ENCODE measurements at places on chromosomes 13 and 19. TPM values are rescaled to one million over a fixed set of nuclear protein-coding genes. Genes with fewer than 3 reads are reported as not detected.

The RUVBL2 gene
- polyA plus RNA-seq, result 80.7 TPM

The NLRP9 gene
- polyA plus RNA-seq, result not detected

The LSR gene
- polyA plus RNA-seq, result 60.0 TPM

The ZNF813 gene
- polyA plus RNA-seq, result 1.2 TPM

The LRCH1 gene
- polyA plus RNA-seq, result 8.4 TPM

The PEPD gene
- 78.3 TPM for polyA plus RNA-seq

DNA sequence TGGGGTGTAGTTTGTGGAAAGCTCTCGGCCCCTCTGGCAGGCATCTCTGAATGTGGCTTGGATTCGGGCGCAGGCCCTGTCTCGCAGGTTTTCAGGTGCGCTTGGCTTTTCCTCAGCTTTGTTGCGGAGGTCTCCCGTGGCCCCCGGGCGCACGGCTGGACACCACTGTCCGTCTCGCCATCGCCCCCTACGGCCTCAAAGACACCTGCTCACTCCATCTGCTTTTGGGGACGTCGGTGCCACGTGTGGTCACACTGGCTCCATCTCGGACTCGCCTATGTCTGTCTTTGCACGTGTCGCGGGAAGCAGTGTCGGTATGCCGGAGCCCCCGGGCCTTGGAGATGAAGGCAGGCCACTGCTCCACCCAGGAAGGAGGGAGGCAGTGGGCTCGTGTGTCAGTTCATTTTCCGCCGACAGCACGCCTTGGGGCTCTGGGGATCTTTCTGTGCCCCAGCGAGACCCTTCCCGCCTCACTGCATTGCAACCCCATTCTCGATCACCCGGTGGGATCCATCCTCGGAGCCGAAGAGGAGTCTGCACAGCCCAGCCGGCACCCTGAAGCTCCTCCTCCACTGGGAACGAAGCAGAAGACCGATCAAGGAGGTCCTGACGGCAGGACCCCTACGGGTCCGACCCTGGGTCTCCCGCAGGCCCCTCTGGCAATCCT, 42.1 kb downstream of the ZNF146 start:
- no peak for DNase-seq
- H3K27me3 ChIP-seq, result no peaks in the 10 kb centered on the region
- peak overlapping the region; percentile 25 for H3K4me3 ChIP-seq
- H3K4me1 ChIP-seq, result peaks cover 3% of the 10 kb centered on the region

GRCh38 chr13:39345982-39346381, 257.0 kb downstream of the LHFPL6 start:
- H3K36me3 ChIP-seq, result no peaks in the 10 kb centered on the region
- H3K4me1 ChIP-seq, result no peaks in the 10 kb centered on the region
- no peak for DNase-seq
- no peak overlapping the region for H3K27ac ChIP-seq

- DNase-seq, result peak; percentile 18
- no peaks in the 10 kb centered on the region for H3K36me3 ChIP-seq
- H3K27ac ChIP-seq, result no peak overlapping the region
- no peak overlapping the region for H3K4me3 ChIP-seq
- H3K27me3 ChIP-seq, result peaks cover 16% of the 10 kb centered on the region
Measured at GRCh38 chr13:27977476-27978300, 8.6 kb upstream of the CDX2 start.

DNA sequence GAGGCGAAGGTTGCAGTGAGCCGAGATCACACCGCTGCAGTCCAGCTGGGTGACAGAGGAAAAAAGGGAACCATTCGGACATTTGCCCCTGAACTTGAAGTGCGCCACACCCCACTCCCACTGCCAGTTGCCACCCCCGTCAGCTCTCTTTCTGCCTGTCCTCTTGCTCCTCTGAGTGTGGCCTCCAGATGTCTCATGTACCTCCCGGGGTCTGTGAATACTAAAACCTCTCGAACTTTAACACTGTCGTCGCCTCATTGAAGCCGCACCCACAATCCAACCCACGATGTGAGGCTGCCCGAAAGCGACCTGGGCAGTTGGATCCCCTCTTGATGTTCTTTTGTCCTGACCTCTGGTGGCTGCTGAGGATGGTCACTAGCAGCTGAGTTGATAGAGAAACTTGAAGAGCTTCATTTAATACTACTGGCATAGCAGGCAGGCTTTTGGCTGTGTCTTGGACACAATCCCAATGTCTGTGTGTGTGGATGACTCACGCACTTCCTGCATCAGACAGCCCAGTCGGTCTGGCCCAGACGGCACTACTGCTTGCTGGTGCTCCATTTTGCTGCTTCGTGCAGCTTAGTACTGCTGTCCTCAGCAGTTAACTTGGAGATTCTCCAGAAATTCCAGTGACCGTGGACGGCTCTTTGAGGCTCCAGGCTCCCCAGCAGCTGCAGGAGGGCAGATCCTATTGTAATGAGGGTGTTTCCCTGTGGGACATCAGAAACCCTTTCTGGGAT, 4.2 kb downstream of the FPR3 start:
- H3K4me1 ChIP-seq, result peaks cover 40% of the 10 kb centered on the region
- no peak overlapping the region for H3K4me3 ChIP-seq
- no peaks in the 10 kb centered on the region for H3K27me3 ChIP-seq

DNA sequence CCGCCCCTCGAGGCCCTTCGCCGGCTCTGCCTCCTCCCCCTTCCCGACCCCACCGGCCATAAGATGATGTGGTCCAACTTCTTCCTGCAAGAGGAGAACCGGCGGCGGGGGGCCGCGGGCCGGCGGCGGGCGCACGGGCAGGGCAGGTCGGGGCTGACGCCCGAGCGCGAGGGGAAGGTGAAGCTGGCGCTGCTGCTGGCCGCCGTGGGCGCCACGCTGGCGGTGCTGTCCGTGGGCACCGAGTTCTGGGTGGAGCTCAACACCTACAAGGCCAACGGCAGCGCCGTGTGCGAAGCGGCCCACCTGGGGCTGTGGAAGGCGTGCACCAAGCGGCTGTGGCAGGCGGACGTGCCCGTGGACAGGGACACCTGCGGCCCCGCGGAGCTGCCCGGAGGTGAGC, 1.4 kb downstream of the CACNG6 start:
- DNase-seq, result no peak
- H3K4me3 ChIP-seq, result no peak overlapping the region
- no peak overlapping the region for H3K27ac ChIP-seq

DNA sequence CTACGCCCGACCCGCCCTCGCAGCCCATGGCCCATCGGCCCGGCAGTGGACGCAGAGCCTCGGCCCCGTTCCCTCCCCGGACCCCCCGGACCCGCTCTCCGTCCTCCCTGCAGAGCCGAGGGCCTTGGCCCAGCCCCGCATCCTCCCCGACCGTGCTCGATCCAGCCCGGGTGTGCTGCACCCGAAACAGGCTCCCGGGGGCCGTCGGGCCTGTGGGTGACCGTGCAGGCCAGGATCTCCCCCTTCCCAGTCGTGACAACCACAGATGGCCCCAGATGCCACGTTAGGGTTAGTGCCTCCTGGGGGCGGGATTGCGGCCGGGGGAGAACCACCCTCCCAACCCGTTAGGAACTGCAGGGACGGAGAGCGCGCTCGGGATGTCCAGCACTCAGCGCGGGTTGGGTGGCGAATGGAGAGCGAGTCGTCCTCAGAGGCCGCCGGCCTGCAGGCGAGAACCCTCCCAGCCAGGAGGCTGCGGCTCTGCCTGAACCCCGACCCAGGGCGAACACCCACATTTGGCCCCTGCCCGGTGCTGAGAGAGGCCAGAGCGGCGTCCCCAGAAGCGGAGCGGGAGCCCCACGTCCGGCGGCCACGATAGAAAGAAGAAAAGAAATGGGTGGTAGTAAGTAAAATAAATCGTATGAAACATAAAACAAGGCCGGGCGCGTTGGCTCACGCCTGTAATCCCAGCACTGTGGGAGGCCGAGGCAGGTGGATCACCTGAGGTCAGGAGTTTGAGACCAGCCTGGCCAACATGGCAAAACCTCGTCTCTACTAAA, 6.7 kb upstream of the MADCAM1 start:
- peak; percentile 60 for DNase-seq
- no peaks in the 10 kb centered on the region for H3K36me3 ChIP-seq
- H3K4me1 ChIP-seq, result no peaks in the 10 kb centered on the region
- peak overlapping the region; percentile 92 for H3K4me3 ChIP-seq
- peaks cover 12% of the 10 kb centered on the region for H3K27me3 ChIP-seq

DNA sequence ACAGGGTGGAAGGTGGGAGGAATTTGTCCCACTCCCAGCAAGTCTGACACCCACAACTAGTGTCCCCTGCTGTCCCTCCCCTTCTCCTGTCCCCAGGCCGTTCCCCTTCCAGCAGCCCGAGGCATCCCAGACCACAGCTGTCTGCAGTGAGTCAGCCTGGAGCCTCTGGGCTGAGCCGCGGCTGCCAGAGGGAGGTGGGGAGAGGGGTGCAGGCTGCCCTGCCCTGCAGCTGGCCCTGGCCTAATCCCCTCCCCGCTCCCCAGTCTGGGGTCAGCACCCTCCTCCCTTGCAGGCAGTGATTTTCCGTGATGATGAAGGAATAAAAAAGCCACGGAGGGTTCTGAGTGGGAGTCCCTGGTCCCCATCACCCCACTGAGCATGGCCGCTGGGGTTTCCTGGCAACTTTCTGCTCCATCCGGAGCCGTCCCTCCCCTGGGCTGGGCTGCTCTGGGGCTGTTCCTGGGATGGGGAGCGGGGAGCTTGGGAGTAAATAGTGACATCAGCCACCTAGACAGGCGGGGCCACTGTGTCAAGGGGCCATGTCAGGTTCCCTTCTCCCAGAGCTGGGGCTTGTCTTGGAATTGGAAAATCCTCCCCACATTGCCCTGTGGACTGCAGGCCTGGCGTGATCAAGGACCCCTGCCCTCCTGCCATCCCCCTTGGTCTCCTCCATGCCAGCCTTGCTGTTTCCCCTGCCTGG, 16.8 kb downstream of the SPC24 start:
- H3K4me1 ChIP-seq, result peaks cover 27% of the 10 kb centered on the region
- no peaks in the 10 kb centered on the region for H3K36me3 ChIP-seq
- peak; percentile 85 for DNase-seq

- no peaks in the 10 kb centered on the region for H3K27me3 ChIP-seq
- no peak overlapping the region for H3K27ac ChIP-seq
- no peaks in the 10 kb centered on the region for H3K4me1 ChIP-seq
- H3K4me3 ChIP-seq, result no peak overlapping the region
- peak; percentile 52 for DNase-seq
Measured at GRCh38 chr13:24103782-24104372, 56.6 kb upstream of the SPATA13 start.

DNA sequence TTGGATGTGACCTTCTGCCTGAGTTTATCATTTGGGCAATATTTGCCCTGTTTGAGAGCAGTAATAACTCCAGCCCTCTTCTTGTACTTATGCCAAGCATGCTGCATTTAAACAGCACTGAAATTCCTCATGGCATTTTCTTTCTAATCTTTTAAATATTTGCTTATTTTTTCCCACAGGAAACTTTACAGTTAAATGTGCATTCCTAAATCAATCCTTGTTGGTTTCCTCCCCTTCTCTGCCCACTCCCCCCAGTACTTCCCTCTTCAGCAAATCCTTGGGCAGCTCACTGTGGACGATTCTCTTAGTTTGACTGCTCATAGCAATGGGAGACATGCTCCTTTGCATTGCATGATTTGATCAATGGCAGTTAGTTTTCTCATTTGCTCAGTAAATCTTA, 68.7 kb downstream of the RAP2A start:
- H3K27me3 ChIP-seq, result no peaks in the 10 kb centered on the region
- no peak overlapping the region for H3K4me3 ChIP-seq
- H3K36me3 ChIP-seq, result no peaks in the 10 kb centered on the region
- H3K27ac ChIP-seq, result no peak overlapping the region

DNA sequence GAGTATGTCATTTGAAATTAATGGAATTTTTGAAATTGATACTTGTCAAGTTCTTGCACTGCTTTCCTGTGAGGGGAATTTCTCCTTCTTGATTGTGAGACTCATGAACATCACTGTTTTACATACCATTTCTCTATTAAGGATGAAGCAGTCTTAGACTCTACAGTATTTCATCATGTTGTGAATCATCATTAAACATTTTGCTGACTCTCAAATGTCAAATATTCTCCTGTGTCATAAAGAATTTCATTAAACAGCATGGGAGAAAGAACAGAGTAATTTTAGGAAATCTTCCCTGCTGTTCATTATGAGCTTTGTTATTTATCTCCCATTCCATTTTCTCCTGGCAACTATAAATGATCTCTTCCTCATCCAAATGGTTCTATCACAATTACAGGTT, 729.0 kb downstream of the PCDH9 start:
- no peak for DNase-seq
- no peak overlapping the region for H3K4me3 ChIP-seq
- H3K27ac ChIP-seq, result no peak overlapping the region
- no peaks in the 10 kb centered on the region for H3K27me3 ChIP-seq
- no peaks in the 10 kb centered on the region for H3K4me1 ChIP-seq

GRCh38 chr19:49092686-49093085, 7.4 kb downstream of the SNRNP70 start:
- H3K27ac ChIP-seq, result no peak overlapping the region
- no peaks in the 10 kb centered on the region for H3K27me3 ChIP-seq
- peaks cover 41% of the 10 kb centered on the region for H3K36me3 ChIP-seq
- H3K4me3 ChIP-seq, result no peak overlapping the region
- no peak for DNase-seq

GRCh38 chr19:12788682-12789097, 2.6 kb upstream of the JUNB start:
- no peaks in the 10 kb centered on the region for H3K4me1 ChIP-seq
- no peak overlapping the region for H3K4me3 ChIP-seq
- DNase-seq, result peak; percentile 94
- H3K27me3 ChIP-seq, result no peaks in the 10 kb centered on the region
- H3K27ac ChIP-seq, result peak overlapping the region; percentile 100
- H3K36me3 ChIP-seq, result no peaks in the 10 kb centered on the region
